Lung (tissue), 17 donors: ENCODE measurements at places on chromosomes 2 and 18.
A peak's percentile ranks its signal among the peaks of the same experiment; 100 is the strongest.

GRCh38 chr2:201070948-201071478, 458 bp downstream of the HYCC2 start:
- no peak for DNase-seq

- no peak for DNase-seq
Measured at GRCh38 chr2:145329971-145330370, 810.1 kb upstream of the ZEB2 start.

- DNase-seq = no peak
Measured at GRCh38 chr2:152337511-152337903, 2.5 kb downstream of the FMNL2 start.

GRCh38 chr2:213237787-213238186, 46.5 kb upstream of the SPAG16 start:
- DNase-seq = no peak

DNA sequence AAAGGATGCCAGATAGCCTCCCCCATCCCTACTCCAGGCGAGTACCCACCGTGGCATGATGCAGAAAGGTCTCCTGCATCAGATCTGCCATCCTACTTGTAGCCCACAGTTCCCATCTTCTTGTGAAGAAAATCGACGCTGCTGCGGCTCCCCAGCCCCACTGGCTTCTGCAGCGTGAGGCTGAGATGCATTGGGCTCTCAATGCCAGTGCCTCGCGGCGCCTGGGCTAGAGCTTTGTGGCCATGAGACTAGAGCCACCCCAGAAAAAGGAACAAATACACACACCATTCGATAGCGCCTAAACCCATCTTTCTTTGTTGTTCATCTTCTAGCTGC, 2.8 kb downstream of the NOL4 start:
- DNase-seq = peak; percentile 16

- no peak for DNase-seq
Measured at GRCh38 chr2:55165626-55166025, 66.5 kb downstream of the CLHC1 start.

- no peak for DNase-seq
Measured at GRCh38 chr2:17052001-17052400, 386.4 kb upstream of the CYRIA start.

DNA sequence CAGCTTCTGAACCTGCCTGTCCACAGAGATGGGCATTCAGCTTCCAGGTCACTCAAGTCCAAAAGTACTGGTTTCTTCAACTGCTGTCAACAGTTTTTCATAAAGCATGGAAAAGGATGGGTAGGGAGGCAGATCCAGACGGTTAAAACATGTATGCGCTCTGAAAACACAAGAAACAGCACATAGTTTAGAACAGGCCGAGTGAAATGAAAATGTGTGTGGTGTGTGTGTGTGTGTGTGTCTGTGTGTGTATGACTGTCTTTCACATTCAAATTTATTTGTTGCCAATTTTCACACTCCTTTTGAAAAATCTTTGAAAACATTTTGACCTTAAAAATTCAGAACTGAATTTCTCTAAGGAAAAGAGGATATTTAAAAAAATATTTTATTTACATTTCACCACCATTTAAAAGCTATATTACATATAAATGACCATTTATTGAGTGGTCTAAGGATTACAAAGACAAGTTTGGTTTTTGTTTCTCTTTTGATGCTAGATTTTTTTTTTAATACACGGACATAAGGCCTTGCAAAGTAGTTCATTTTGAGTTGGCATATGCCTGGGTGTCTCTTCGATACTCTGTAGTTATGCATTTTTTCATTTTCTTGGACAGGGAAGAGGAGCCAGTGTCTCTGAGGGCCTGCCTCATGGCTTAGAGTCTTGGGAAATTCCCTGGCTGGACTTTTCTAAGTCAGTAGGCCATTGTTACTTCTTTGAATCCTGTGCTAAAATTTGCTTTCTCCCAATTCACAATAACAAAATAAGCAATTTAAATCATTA, 30.0 kb upstream of the STK17B start:
- no peak for DNase-seq

- DNase-seq = no peak
Measured at GRCh38 chr18:11368020-11368419, 218.7 kb upstream of the PIEZO2 start.

GRCh38 chr2:74092275-74092674, 55.4 kb downstream of the BOLA3 start:
- no peak for DNase-seq

GRCh38 chr2:62974999-62975398, 75.6 kb upstream of the OTX1 start:
- DNase-seq = no peak

GRCh38 chr18:56647071-56647470, 4.1 kb upstream of the WDR7 start:
- no peak for DNase-seq

- no peak for DNase-seq
Measured at GRCh38 chr2:127302168-127302567, 8.2 kb upstream of the ERCC3 start.

GRCh38 chr2:31200972-31201371, 16.3 kb downstream of the CAPN14 start:
- no peak for DNase-seq

- DNase-seq = no peak
Measured at GRCh38 chr2:197426723-197427603, 7.9 kb downstream of the SF3B1 start.

DNA sequence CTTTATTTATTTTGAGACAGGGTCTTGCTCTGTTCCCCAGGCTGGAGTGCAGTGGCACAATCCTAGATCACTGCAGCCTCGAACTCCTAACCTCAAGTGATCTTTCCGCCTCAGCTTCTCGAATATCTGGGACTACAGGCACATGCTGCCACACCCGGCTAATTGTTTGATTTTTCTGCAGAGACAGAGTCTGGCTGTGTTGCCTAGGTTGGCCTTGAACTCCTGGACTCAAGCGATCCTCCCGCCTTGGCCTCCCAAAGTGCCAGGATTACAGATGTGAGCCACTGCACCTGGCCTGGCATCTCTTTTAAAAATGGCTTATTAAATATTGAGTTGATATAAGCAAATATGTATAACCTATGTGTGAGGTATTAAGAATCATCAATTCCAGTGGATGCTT, 209.5 kb downstream of the FAM210A start:
- DNase-seq = no peak

DNA sequence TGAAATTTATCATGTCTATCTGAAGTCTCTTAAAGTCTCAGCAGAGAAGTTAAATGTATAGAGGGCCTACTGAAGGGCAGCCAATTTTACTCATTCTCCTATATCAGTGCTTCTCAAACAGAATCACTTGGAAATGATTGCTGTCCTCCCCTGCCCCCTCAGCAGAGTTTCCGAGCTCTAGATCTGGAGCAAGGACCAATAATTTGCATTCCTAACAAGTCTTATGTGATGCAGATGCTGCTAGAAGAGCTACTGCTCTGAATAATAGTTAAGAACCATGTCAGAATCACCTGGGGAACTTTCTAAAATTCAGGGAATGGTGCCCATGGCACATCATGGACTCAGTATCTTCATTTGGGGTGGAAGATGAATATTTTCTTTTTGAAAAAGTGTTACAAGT, 105.6 kb upstream of the EPHA4 start:
- no peak for DNase-seq

DNA sequence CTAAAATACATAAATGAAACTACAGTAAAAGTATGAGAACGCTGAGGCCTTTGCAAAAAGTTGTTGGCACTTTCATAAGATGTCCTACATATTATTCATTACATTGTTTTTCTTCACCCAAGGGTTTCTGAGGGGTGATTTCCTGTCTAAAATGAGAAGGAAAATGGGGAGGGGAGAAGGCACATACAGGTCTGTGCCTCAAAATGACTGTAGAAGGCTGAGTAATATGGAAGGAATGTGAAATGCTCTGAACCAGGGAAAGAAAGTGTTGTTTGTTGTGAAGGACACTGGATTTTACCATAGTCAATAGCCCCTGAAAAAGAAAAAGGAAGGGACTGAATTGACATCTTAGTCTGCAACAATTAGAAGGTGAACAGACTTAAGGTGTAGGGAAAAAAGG, 99.5 kb upstream of the RNF152 start:
- peak; percentile 6 for DNase-seq

- no peak for DNase-seq
Measured at GRCh38 chr2:232162187-232162586, 200.7 kb downstream of the DIS3L2 start.

DNA sequence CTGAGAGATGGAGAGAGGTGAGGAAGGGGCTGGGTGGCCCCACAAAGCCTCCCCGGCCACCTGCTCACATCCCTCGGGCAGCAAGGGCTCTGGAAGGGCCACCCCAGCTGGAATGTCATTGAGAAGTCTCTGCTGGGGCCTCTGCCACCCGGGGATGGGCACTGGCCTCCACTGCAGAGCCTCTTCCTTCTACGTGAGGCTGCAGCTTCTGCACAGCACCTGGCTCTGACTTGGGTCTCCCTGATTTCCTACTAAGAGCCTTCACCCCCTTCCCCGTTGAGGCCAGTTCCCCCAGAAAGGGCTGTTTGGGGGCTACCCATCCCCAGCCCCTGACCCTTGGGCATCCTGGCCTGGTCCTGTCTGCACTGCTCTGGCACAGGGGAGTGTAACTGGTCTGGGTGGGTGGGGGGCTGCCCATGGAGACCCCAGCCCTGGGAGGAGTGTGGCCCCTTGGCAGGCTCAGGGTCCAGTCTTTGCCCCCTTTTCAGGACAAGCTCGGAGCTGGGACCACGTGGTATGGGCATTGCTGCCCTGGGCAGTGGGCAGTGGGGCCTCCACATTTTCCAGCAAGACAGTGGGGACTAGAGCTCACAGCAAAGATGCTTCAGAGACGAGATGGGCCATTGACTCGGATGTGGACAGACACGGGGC, 5.6 kb downstream of the PDCD1 start:
- no peak for DNase-seq

DNA sequence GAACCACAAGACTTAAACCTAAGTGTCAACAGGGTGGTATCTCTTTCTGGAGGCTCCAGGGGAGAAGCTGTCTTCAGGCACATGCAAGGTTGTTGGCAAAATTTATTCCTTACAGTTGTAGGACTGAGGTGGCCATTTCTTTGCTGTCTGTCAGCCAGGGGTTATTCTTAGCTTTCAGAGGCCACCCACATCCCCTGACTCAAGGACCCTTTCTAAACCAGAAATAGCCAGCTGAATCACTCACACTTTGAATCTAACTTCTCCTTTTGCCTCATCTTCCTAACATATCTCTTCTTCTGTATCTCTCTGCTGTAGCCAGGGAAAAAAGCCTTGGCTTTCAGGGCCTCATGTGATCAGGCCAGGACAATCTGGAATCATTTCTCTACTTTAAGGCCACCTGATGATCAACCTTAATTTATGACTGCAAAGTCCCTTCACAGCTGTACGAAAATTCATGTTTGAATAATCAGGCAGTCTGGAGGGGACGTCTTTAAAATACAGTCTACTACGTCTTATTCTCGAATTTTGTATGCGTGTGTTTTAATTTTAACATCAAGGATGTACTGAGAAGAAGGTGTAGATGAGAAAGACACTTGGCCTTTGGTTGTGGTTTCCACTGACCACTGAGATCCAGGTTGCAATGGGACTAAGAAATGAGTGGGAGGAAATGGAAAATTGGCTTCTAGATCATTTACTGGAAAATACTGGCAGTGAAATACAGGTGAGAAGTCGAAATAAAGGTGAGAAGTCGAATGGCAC, 90.4 kb downstream of the DOCK10 start:
- no peak for DNase-seq

GRCh38 chr2:46328291-46328690, 31.1 kb downstream of the EPAS1 start:
- no peak for DNase-seq

DNA sequence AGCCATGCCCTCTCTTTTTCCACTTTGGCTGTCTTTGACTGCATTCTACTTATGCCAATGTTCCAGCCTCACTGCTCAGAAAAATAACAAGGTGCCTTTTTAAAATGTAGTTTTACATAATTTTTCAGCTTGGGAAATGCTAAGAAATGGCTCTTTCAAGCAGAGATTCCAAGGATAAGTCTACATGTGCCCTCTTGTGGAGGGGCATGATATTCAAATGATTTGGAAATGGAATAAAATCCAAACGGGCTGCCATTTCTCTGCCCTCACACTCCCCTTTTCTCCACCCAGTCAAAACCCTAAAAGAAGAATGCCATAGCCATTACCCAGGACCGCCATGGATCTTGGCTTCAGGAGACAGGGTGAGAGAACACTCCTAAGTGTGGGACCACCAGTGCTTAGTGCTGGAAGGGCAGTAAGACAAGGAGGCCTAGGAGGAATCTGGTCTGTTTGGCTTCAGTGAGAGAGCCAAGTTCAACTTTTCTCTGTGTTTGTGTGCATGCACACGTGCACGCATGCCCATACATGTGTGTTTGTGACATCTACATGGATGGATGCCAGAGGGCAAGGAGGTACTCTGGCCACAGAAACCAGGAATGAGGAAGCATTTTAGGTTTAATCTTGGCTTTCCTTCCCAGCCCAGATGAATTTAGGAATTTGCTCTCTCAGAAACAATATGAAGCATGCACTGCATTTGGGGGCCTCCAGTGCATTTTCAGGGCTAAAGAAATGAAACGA, 174.0 kb upstream of the SLC14A2 start:
- no peak for DNase-seq

GRCh38 chr2:28538652-28539051, 42.8 kb downstream of the PLB1 start:
- DNase-seq = no peak

DNA sequence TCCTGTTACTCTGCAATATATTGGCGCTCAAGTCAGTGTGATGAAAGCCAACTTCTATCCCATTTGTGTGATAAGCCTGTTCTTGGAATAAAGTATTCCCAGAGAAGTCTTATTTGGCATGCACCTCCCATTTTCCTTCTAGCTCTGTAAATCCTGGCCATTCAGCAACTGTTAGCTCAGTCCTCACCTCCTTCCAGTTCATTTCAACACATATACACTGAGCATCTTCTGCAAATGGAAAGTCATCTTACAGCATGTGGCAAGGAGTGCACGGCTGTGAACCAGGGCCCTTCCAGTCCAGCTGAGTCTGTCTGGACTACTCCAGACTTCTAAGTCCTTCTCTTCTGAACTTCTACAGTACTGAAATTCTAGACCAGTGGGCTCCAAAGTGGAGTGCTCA, 53.1 kb downstream of the SPATS2L start:
- DNase-seq = no peak

DNA sequence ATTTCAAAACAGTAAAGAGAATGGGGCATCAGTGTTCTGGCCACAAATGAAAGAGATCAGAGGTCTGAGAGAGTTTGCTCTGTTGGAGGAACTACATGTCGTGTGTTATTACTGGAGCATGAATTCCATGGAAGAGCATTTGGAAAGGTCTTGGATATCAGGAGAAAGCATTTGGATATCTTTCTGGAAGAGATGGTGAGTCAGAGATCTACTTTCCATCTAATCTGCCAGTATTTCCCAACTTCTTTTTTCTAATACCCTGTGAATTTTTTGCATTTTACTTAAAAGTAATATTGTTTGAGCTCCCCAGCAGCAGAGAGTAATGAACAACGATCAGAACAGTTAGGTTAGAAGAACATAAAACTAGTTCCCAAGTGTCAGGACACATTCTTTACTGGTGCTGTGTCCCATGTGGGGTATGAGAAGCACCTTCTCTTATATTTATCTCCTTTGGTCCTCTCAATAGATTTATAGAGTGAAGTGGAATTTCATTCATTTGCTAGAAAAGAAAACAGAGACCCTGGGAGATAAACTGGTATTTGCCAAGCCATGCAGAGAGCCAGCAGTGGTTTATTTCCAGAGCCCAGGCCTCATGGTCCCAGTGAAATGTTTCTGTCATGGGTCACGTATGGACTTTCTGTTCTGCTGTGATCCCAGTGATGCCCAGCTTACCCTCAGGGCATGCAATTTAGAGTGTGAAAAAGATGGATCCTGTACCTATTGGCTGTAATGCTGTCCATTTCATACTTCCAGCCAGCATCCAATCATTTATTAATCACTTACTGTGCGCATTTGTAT, 130.8 kb upstream of the NT5C1B start:
- DNase-seq = no peak

GRCh38 chr18:35268821-35269220, 21.2 kb downstream of the ZSCAN30 start:
- DNase-seq = no peak
